ENCODE measurements at places on chromosomes 6 and 20.

DNA sequence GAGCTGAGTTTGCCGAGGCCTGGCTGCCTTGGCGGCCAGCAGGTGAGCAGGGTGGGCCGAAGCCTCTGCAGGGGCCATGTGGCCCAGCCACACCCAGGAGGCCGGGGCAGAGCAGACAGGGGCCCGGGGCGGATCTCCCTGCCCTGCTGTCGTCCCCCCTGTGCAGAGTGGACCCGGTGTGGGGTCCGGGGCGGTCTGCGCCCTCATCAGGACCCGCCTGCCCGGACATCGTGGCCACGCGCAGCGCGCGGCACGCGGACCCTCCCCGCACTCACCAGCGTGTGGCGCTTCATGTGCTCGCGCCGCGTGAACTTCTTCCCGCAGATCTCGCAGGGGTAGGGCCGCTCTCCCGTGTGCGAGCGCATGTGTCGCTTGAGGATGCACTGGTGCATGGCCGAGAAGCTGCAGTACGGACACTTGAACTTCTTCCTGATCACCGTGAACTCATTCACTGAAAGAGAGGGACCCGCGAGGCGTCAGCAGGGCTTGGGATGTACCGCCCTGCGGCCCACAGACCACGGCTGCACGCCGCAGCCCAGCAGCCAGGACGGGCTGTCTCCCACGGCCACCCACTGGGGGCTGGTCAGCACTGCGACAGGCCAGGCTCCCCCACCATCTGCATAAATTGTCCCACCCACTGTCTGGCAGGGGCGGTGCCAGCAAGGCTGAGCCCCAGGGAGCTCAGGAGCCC, 13.0 kb downstream of the SLC2A4RG start:
- DNase-seq, result peak; percentile 80

DNA sequence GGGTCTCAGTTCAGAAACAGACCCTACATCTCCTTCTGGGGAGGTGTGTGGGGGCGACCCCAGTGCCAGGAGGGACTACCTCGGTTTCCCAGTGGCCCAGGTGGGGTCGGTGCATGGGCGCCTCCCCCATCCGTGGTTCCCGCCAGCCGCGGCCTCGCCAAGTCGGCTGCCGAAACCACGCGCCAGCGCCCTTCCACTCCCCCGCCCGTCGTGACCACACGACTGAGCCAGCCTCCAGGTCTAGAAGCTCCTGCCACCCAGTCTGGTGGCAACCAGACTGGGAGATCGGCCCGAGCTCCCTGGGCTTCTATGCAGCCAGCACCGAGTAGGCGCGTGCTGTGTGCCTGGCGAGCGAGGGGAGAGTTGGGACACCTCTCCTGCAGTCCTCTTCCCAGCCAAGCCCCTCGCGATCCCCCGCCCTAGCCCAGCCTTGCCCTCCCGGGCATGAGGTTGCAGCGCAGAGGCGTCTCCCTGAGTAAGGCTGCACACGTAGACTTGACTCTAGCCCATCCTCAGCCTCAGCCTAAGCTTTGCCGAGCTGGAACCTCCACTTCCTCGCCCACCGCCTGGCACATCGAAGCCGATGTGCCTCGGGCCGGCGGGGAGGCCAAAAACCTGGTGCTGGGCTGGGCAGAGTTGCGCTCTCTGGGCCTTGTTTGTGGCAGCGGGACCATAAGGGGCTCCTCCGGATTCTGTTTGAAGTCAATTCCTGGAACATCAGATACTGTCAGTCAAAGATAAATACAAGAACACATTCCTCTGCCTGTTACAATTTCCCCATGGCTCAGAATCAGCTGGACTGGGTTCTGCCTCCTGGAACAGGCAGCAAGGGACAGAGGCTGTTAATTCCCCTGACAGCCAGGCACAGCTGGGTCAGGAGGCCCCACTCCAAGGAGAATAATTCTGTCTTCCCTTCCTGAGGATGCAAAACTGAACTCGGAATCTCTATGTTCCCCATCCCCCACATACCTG, 1.5 kb upstream of the CPNE5 start:
- no peak for DNase-seq

DNA sequence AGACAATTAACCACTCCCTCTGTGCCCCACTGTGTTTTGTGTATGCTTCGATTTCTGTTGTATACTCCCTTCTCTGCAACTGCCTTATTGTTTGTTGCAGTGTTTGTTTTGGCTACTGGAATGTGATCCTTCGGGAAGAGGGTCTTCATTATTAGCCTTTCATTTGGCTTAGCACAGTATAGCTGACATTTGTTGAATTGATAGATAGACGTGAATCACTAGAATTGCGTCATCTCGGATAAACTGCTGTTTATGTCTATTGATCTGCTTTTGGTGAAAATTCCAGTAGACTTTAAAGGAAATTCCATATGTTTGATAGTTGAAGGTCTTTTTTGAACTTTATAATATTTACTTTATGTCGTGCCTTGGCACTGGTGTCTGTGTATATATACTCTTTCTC, 189.9 kb upstream of the EYA4 start:
- no peak for DNase-seq

GRCh38 chr6:152462716-152463115, 174.4 kb downstream of the SYNE1 start:
- no peak for DNase-seq

GRCh38 chr20:45968081-45968671, 3.8 kb downstream of the ZNF335 start:
- DNase-seq, result no peak

DNA sequence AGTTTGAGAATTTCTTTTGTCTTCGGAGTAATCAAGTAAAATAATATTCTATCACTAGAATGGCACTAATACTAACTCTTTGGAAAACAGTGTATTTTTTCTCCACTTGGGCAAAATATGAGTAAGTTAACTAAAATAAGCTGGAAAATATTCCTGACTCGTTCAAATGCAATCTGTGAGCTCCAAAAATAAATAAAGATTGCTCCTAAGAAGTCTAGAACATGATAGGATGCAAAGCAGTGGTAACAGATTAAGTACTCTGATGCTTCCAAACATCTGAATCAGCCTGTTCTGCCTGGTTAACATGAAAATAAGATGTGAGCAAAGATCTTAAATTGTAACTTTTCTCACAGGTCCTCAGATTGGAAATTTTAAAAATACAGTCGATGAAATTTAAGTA, 285.1 kb upstream of the ID4 start:
- no peak for DNase-seq

DNA sequence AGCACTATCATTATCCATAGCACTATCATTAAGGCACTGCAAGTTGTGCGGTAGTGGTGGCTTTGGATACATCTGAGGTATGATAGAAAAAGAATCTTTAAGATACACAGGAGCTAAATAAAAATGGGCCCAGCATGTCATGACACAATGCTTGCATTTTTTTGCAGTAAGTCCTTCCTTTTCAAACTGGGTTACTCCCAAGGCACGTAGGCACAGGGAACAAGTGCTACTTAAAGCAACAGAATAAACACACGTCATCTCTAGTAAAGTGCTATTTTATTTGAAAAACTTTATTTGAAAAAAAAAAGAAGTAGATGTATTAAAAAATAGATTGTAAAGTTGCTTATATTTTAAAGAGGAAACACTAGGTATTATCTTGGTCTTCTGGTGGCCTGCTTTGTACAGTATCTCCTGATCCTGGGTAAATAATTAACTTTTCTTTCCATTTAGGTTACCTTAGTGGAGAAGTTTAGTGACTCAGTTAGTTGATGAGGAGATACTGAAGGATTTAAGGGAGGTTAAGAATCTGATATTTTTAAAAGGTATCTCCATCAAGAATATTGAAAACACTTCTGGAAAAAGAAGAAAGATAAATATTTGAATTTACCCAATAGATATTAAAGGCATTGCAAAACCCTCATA, 129.6 kb downstream of the EDN1 start:
- no peak for DNase-seq

DNA sequence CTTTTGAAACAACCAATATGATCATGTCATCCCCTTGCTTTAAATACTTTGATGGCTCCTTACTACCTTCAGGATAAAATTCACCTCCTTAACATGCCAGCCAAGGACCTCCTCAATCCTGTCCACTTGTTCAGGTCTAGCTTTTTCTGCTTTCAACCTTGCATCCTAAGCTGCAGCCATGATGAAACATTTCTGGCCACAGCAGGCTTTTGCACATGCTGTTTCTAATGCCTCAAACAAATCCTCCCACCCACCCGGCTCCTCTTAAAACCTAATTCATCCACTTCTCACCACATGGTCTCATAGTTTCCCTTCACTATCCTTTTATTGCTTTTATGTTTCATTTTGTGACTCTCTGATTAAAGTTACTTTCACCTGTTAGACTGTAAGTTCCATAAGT, 124.6 kb downstream of the MYB start:
- DNase-seq, result no peak

DNA sequence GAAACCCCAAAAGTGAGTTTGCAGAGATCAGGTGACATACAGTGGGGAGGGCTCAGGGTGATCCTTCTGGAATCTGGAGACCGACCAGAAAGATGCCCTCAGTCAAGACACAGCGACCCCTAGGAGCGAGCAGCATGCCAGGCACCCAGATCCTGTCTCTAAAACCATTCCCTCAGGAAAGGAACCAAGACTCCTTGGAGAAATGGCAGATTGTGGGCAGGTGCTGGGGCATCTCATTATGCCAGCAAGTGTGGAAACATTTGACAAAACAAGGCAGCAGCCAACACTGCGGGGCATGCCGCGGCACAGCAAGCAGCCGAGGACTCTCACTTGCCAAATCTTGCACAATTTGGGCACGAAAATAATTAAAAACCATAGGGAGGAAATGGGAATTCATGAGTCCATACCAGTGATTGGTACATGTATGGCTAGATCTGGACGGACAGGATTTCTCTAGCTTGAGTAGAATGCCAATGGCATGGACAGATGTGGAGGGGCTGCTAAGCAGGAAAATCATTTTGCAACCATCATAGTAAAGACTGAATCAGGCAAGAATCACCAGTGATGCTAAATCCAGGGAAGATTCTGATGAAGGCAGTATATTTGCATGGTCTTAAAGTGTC, 76.9 kb downstream of the GINS1 start:
- no peak for DNase-seq
